ENCODE measurements at places on chromosomes 3 and 15.

DNA sequence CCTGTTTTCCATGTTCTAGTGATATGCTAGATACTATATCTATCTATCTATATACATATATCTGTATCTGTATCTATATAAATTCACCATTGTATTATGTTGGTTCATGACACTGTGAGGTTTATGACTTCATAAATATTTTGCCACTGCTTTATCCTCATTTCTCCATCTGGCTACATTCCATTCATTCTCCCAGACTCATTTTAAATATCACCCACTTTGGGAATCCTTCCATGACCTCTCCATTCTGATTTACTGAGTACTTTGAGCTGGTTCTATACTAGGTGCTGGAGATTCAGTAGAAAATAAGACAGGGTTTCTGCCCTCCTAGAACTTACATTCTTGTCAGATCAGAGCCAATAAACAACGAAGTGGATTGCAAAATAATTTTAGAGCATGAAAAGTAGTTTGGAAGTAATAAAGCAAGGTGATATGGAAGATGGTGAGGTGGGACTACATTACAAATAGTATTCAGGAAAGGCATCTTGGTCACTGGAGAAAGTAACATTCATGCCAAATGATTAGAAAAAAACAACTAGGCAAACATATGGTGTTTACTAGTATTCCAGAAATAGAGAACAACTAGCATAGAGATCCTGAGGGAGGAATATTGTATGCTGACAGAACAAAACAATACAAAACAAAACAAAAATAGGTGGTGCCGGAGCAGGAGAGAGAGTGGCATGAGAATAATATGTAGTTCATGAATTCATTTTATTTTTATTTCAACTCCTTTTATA is 11.6 kb upstream of the PLSCR4 start:
- no peak for DNase-seq

DNA sequence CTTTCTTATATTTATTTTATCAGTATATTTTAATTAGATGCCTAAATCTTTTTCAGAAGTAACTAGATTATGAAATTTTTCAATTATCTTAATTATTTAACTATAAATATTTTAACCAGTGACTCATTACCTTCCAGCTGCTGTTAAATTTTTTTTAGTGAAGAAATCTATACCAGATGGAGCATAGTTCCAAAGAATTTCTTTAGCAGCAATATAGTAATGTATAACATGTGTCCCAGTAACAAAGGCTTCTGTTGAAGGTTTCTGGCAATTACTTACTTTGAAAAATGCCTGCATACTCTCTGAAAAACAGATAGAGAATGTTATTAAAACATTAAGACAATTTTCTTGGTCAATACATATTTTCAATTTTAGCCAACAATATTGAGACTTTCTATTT is 45.1 kb upstream of the CP start:
- DNase-seq = no peak

GRCh38 chr3:135812057-135812456 is 153.5 kb upstream of the PPP2R3A start:
- DNase-seq = no peak

DNA sequence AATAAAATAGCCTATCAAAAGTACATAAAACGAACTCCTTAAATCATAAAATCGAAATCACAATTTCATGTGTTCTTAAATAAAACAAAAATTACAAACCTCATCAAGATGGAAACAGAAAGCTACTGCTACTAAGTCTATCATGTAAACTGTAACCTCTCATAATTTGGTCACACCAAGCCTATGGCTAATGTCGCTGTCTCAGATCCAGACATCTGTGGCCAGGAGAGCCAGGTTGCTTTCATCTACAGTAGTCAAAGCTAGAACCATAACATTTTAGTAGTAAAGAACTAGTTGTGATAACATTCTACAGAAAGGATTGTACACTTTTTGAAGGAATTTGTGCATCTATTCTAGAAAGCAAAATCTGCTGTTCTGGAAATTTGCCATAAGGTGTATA is 197.4 kb upstream of the MBNL1 start:
- no peak for DNase-seq

- DNase-seq = no peak
These were observed 25.4 kb downstream of the IFT80 start for GRCh38 chr3:160373655-160374054.

GRCh38 chr3:128215290-128215689 is 62.0 kb downstream of the EEFSEC start:
- DNase-seq = no peak

- DNase-seq = no peak
These were observed 5.6 kb downstream of the TSEN2 start for GRCh38 chr3:12489832-12490231.

DNA sequence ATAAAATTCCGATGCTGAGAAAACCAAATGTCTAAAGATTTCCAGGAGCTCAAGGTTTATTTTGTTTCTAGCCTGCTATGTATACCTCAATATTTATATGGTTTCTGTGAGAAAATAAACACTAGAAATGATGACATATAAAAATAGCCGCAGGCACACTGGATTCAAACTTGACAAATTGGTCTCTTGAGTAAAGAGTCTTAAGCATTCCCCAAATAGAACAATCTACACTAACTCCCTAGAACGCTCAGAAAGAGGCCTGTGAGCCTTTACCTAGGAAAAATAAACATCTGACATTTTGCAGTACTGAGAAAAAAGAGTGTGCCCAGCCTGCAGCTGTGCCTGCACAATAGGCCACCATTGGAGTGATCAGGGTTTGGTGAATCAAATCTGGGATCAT is 75.2 kb downstream of the NEK10 start:
- DNase-seq = no peak

GRCh38 chr3:25125201-25125600 is 302.9 kb upstream of the RARB start:
- no peak for DNase-seq

- no peak for DNase-seq
These were observed 7.2 kb upstream of the FBLN2 start for GRCh38 chr3:13541691-13542090.

DNA sequence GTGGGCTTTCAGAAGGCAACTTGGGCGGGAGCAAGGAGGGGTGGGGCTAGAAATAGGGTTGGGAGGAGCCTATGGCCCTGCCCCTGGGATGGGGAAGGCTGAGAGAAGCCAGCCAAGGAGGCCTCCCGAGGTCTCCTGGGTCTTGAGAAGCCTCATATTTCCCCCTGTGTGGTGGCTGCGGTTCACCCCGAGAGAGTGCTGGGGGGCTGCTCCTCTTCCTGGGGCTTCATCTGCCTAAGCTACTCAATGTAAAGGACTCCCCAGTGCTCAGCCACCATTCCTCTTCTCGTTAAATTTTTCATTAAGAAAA is 174.3 kb downstream of the SMAD6 start:
- no peak for DNase-seq

GRCh38 chr3:78186404-78186803 is 1146.5 kb downstream of the ROBO2 start:
- DNase-seq = no peak

GRCh38 chr15:66486887-66487286 is 10.7 kb downstream of the SNAPC5 start:
- no peak for DNase-seq

GRCh38 chr15:58608711-58609110 is 140.8 kb downstream of the ADAM10 start:
- no peak for DNase-seq

GRCh38 chr3:117998071-117998470 is 1036.6 kb downstream of the IGSF11 start:
- DNase-seq = no peak

DNA sequence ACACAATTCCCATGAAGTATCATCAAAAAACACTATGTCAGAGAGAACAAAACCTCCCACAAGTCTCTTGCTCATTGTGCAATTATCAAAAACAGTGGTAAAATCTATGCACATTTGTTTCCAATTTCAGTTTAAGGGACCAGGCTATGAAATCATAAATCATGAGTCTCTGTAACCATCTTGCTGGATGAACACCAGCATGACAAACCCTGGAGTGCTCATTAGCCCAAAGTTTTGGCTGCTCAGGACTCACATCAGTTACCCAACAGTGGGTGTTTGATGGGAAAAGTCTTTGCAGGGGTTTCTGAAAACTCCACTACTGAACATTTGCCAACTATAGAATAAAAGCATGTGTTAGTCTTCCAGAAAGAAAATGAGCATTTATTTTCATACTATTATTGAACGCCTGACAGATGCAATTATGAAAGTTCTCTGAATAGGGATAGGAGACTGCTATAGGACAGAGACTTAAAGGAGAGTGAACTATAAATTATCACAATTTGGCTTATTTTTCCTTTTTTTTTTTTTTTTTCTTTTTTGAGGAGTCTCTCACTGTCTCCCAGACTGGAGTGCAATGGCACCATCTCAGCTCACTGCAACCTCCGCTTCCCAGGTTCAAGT is 240.8 kb upstream of the KCNMB2 start:
- no peak for DNase-seq

- no peak for DNase-seq
These were observed 561 bp downstream of the SIDT1 start for GRCh38 chr3:113532698-113533533.

GRCh38 chr15:61994216-61994615 is 66.0 kb downstream of the VPS13C start:
- no peak for DNase-seq

DNA sequence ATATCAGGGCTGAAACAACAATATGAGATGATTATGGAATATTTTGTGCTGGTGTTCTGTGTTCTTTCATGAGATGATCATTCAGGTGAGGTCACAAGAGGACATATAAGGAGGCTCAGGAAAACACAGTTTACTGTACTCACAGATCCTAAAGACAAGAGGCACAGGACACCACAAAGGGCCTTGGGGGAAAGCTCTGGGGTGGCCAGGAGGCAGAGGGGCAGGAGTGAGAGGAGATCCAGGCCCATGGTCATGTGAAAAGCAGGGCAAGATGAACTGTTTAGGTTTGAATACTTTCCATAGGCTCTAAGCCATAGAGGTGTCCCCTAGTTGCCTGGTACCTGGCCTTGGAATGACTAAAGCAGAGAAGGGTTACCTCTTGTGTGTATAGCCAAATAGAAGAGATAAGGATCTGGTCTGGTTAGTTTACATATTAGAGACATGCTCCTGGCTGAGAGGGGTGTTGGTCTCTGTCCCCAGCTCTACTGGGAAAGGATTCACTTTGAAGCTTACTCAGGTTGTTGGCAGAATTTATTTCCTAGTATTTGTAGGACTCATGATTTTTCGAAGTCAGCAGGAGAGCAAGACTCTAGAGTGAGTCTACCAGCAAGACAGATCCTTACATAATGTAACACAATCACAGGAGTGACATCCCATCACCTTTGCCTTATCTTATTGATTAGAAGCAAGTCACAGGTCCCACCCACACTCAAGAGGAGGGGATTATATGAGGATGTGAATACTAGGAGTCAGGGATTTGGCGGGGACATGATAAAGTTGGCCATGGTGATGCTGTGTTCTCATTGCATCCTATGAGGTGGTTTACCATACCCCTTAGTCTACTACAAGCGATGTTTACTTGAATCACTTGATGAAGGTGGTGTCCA is 11.3 kb upstream of the TM4SF1 start:
- no peak for DNase-seq

DNA sequence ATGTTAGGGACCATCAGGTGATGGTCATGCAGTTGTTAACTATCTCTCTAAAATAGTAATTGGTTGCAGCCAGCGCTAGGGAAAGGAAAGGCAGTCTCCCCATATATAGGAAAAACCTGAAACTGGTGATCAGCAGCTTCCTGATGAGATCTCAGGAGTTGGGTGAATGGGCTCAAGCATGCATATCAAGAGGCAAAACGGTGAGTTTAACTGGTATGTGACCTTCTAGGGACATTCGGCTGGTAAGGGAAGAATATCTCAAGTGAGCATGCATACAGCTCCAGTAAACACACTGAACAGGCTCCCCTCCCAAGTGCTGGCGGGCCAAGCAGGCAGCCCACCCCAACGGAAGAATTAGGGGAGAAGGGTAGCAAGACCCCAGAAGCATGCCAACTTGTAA is 49.3 kb upstream of the ROBO2 start:
- no peak for DNase-seq

DNA sequence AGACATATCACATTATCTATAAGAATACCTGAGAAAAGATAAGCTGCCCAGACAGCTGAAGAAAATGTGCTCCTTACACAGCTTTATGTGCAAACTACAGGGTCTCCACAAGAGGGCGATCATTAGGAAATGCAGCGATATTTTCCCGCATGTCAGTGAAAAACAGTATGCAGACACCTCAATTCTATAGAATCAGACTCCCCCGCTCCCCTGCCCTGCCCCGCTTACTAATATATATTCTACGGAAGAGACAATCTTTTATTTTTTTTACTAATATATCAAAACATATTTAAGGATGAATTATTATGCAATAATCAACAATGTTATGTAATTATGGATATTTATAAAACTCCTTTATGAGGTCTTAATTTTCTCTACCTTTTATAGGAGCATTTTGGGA is 681.3 kb downstream of the ROBO1 start:
- DNase-seq = no peak
